Putamen (tissue), 1 donor: ENCODE measurements at places on chromosomes 12 and 14.

DNA sequence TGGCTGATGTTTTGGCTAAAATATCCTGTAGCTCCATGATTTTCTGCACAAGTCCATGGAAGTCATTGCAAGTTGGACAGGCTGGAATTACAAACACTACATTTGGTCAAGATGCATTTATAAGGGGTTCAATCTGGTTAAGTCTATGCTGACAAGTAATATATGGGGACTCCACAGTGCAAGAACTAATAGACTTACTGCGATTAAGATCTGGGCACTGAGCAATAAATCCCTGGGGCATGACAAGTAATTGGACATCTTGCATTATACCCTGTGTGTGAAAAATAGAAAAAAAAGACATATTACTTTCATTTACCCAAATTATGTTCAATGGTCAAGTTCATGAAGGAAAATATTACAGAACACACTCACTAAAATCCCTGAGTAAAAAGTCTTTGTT, 99.1 kb downstream of the NELL2 start:
- DNase-seq, result no peak

GRCh38 chr12:93176165-93176564, 201.6 kb upstream of the NUDT4 start:
- no peak for DNase-seq

DNA sequence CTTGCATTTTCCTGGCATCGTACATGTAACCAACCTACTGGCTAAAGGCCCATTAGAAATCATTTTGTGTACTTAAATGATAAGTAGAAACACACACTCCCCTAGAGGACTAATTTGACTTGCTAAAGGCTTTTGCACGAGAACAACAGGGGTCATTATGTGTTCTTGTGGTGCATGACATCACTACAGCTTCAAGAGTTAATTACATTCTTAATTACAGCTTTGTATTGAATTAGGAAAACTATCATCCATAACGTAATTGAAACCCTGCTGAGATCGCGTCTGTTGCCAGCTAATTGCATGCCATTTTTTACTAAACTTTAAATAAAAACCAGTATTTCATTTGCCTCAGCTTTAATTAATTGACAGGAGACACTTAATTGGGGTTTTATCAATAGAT, 51.4 kb downstream of the TMEM132C start:
- DNase-seq, result no peak

DNA sequence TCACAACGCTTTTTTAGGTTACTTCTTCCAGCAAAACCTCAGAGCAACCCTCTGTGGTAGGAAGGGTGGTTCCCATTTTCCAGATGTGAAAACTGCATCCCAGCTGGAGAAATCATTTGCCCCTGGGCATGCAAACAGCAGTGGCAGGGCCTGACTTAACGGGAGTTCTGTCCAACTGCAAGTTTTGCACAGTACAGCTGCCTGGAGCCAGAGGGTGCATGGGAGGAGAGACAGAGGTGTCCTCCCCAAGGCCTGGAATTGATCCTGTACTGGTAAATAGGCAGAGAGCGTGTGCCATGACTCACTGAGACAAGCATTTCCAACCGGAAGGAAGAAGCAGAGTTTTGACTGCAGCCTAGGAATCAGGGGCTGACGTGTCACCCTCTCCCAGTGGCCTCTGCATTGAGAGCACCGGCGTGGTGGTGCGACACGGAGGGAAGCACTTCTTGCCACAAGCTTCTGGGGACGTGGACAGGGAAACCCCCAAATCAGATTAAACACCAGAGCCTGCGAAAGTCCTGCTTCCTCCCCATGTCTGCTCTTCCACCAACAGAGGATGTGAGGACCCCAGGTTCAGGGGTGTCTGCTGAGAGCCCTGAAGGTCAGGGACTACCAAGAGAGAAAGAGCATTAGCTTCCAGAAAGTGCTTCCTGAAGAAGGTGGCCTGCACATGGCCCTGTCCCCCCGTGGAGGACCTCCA, 19.0 kb upstream of the SERPINA4 start:
- no peak for DNase-seq

DNA sequence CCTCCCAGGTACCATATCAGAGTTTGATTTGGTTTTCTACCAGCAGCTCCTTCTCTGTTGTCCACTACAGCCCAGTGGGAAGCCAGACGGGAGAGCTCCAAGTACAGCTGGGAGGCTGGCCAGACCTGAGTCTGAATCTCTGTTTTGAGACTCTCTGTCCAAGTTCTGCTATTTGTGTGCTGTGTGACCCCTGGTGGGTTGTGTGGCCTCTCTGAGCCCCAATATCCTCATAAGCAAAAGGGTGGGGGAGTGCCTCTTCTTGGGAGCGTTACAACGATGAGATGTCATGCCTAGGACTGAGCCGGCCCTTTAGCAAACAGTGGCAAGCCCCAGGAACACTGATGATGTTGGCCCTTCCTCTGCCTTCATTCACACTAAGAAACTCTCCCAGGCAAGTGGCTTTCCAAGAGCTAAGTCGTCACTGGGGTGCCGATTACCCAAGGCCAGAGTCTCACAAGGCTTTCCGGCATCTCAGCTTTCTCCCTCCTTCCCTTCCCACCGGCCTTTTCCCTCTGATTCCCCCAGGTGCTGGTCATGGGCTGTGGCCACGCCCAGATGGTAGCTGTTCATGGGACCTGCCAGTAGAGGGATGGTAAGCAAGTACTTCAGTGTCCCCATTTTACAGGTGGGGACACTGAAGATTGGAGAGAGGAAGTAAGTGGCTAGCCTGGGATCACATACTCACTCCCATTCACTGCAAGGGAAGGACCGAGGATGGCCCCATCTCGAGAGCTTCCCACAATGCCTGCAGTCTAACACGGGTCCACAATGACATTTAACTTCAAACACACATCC, 47.7 kb downstream of the BCL11B start:
- no peak for DNase-seq

GRCh38 chr12:91994208-91994797, 151.3 kb downstream of the BTG1 start:
- DNase-seq, result no peak

GRCh38 chr12:123532808-123533649, 490 bp downstream of the RILPL1 start:
- DNase-seq, result no peak

DNA sequence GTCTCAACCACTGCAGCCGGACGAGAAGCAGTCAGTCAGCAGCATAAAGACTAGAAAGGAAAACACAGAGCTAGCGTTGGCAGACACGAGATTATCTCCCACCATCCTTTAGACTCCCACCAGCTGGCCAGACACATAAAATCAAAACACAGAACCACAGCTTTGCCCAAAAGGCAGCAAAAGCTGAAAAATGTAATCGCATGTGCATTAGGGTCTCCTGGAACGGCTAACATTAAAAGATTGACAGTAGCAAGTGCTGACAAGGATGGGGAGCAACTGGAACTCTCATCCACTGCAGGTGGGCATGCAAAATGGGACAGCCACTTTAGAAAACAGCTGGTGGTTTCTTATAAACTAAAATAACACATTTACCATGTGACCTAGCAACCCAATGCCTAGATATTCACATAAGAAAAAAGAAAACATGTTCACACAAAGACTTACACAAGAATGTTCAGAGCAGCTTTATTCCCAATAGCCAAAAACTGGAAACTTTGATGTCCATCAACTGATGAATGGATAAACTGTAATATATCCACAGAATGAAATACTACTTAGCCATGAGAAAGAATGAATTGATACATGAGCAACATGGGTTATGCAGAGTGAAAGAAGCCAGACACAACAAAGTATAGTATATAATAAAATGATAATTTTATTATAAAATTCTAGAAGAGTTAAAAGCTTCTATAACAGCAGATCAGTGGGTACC, 37.7 kb downstream of the NCOR2 start:
- no peak for DNase-seq

GRCh38 chr12:76863837-76864236, 15.0 kb downstream of the CSRP2 start:
- DNase-seq, result no peak

DNA sequence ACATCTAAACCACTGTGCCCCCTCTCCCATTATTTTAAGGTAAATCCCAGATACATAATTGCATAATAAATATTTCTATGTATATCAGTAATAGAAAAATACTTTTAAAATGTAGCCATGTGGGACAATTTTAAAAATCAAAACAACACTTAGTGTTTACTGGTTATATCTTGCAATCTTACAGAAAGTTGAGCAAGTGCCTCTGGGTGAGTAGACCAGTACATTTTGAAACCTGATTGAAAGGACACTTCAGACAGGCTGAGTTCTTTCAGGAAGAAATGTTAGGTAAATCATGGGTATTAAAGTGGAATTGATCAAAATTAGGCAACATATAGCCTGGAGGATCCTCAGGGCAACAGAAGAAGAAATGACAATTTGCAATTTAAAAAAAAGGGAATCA, 7.2 kb downstream of the SLC38A4 start:
- no peak for DNase-seq

GRCh38 chr12:6871052-6871957, 1.8 kb downstream of the SPSB2 start:
- DNase-seq, result no peak

- no peak for DNase-seq
These were observed 23.7 kb downstream of the NCOR2 start for GRCh38 chr12:124543590-124544310.

DNA sequence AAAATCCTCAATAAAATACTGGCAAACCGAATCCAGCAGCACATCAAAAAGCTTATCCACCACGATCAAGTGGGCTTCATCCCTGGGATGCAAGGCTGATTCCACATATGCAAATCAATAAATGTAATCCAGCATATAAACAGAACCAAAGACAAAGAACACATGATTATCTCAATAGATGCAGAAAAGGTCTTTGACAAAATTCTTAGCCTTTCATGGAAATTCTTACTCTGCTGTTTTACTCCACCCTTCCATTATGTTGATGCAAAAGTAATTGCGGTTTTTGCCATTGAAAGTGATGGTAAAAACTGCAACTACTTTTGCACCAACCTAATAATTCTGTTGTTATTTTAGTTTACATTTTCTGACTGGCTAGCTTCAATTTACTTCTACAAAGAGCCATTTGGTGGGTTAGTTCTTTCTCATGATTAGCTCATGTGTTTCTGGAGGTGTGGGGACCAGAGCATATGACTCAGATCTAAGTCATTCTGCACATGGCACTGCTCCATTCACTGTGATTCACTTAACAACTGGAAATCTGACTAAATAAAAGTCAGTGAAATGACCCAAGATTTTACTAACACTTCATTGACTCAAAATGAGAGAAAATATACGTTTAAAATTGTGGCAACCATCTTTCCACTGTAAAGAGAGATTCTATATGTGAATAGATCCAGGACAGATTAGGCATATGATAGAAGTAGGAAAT, 99.9 kb downstream of the TMTC3 start:
- no peak for DNase-seq

DNA sequence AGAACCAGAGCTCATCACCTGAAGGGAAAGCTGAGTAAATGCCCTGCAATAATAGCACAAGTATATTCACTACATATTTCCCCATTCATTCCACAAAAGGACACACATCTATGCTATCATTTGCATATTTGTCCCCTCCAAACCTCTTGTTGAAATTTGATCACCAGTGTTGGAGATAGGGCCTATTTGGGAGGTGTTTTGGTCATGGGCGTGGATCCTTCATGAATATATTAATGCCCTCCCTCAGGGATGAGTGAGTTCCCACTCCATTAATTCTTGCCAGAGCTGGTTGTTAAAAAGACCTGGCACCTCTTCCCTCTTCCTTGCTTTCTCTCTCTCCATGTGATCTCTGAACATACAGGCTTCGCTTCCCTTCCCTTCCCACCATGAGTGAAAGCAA, 18.6 kb upstream of the ZDHHC17 start:
- no peak for DNase-seq

DNA sequence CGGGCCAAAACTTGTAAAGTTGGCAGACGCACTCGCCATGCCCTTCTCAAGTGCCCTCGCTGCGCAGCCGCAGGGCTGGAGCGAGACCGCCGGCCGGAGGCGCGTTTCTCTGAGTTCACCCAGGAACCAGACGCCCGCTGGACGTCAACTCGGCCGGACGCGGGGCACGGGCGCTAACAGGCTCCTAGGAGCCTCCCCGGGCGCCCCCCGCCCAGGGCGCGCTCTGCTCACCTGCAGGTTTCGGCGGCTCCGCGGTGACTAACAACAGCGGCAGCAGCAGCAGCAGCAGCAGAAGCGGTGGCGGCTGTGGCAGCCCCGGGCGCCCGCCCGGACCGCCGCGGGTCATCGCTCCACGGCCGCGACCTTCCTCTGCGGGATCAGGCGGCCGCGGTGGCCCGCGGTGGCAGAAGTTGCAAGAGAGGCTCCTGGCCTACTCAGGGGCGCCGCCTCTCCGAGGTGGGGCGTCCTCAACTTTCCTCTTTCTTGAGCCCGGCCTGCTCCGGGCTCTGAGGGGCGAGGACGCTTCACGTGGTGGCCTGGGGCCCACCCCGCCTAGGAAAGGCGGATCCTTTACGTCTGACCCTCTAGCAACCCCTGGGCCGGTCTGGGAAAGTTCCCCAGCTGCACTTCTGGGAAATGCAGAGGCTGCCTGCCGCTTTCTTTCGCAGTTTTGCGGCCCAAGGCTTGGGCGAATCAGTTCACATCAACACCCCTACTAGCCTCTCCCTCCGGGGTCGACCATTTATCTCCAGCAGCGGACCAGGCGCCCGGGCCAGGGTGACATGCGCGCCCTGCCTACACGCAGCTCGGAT, at the start of gene PLBD1:
PLBD1 (minus strand) TSS at position 533 of the 812 bp plus-strand sequence; CDS start at position 346, 187 bp downstream.
- DNase-seq, result peak; percentile 24

DNA sequence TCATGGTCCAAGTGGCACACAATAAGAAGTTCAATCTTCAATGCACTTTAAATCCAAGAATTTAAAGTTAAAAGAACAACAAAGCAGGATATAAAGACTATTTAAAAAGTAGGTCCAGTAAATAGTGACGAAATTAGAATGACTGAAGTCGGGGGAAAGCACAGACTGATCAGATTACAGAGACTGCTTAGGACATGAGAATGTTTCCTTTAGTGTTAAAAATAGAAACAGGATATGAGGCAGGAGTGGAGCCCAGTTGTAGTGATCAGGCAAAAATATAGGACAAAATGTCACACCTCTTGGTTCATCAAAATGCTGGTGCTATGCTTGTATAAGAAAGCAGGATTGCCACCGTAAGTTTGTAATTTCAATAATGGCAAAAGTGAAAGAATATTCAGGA, 52.2 kb upstream of the CD163 start:
- no peak for DNase-seq

GRCh38 chr14:60662982-60663381, 13.7 kb upstream of the SIX1 start:
- DNase-seq, result no peak
